ENCODE measurements at places on chromosomes 4 and X.

DNA sequence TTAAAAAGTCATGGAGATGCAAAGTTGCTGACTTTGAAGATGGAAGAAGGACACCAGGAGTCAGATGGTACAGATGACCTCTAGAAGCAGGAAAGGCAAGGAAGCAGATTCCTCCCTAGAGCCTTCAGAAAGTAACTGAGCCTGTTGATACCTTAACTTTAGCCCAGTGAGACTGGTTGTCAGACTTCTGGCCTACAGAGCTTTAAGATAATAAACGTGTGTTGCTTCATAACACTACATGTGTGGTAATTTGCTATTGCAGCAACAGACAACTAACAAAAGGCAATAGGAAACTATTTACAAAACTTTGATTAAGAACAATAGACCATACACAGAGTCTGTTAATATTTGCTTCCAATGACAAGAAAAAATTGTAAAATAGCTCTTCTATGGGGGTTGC, 102.0 kb upstream of the USP38 start:
- DNase-seq, result no peak

- no peak for DNase-seq
Measured at GRCh38 chr4:158302076-158302866, 92.0 kb downstream of the TMEM144 start.

DNA sequence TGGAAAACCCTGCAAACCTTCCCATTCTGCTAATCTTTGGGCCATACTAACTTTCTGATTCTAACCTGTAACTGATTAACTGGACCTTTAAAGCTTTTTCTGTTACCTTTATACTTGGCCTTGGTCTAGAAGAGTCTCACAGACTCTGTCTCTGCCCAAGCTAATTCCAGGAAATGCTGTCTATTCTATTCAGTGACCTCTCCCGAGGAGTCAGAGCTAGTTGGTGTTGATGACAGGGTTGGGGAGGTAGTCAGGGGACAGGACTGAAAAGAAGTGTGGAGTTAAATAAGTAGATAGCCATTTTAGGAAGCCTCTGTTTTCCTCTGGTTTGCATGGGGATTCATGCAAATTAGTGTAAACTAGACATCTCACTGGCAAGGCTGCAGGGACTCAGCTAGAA, 429.5 kb downstream of the GRID2 start:
- no peak for DNase-seq

- no peak for DNase-seq
Measured at GRCh38 chr4:74105656-74106280, 6.8 kb upstream of the CXCL2 start.

DNA sequence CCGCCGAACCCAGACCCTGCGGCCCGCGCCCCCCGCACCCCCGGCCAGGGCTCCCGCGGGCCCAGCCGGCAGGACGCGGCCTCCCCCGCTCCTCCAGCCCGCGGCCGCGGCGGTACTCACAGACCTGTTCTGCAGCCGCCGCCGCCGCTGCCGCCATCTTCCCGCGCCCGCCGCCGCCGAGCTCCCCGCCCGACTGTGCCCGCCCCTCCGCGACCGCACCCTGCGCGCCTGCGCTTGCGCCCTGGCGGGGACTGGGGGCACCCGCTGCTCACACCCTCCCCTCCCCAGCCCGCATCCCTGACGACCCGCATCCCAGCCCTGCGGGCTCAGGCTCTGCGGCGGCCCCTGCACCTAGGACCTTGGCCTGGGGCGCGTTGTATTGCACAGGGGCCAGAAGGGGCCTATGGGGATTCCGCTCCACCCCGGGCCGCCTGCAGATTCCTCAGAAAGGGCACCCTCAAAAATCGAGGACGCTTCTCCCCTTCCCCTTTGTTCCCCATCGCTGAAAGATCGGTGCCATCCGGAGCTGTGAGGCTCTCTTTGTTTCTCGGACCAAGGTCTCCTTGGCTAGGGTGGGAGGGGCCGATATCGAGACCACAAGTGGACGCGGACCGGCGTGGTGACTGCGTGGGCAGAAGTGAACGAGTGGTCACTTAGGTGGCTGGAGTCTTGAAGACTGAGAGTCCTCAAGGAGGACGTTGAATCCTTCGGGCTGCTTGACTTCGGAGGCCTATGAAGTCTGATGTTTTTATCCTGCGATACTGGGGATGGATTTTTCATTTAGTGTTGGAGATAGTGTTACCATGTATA, at the start of gene SGCB:
TSS of gene SGCB (minus strand) at position 197 of the 810 bp plus-strand sequence. CDS start at position 157, 40 bp downstream.
- peak; percentile 48 for DNase-seq

DNA sequence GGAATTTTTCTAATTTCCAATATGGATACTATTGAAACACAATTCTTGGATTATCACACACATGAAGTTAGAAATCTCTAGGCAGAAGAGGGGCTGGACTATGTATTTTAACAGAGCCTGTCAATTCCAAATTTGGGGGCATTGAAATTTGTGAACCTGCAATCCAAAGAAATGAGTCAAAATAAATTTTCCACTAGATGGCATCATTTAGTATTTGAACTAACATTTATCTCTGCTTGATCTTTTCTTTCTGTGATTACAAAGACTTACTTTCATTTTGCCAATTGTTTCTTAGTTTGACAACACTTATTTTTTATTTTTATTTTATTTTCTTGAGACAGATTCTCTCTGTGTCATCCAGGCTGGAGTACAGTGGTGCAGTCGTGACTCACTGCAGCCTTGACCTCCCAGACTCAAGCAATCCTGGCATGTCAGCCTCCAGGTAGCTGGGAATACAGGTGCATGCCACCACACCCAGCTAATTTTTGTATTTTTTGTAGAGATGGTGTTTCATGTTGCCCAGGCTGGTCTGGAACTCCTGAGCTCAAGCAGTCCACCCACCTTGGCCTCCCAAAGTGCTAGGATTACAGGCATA, 2.7 kb upstream of the PYURF start:
- no peak for DNase-seq

DNA sequence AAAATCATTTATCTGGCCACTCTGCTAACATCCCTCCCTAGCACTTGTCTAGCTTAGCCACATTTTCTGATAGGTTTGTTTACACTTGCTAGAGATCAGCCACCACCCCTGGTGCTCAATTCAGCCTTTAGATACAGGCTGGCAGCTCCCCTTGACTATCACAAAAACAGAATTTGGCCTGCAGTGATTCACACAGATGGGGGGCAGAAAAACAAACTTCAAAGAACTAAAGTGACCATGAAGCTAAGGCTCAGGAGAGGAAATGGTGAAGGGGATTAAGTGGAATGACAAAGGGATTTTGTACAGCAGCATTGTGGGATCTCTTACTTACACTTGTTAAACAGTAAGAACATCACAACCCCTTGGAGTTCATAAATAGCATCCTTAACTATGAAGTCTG, 1718.0 kb upstream of the PCDH7 start:
- DNase-seq, result no peak

GRCh38 chr4:61886131-61886530, 686.0 kb downstream of the ADGRL3 start:
- no peak for DNase-seq

- DNase-seq, result no peak
Measured at GRCh38 chr4:42497142-42497910, 100.0 kb downstream of the SHISA3 start.

- no peak for DNase-seq
Measured at GRCh38 chr4:147118528-147118927, 172.9 kb upstream of the TTC29 start.

DNA sequence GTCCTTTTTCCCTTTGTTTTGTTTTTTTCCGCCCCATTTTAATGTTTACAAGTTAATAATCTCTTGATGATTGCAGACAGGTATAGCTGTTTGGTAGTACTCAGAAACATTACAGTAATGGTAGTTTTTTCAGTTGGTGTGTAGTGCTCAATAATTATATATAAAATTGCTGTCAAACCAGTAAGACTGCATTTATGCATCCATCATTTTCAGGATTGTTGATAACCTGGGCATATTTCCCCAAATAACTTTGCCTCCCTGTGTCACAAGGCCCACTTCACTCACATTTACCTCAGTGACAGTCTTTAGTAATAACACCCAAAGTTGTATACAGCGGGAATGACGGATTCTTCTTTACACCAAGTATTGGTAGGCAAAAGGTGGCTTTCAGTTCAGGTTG, 16.1 kb downstream of the ARFIP1 start:
- DNase-seq, result no peak

DNA sequence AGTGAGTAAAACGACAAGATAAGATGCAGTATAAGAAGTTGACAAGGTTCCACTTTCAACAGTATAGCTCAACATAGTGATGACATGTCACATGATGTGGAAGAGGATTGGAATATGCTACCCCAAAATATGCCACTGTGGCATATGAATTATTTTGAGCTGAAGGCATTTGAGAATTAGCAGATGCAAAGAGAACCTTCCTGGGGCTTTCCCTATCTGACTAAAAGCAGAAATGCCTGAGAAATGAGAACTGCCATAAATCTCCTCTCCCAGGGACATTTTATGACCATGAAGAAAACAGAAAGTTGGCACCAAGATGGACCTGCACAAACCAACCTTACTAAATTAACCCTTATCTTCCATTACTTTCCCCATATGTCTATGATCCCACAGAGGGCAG, 24.8 kb downstream of the CDKN2AIP start:
- DNase-seq, result no peak

DNA sequence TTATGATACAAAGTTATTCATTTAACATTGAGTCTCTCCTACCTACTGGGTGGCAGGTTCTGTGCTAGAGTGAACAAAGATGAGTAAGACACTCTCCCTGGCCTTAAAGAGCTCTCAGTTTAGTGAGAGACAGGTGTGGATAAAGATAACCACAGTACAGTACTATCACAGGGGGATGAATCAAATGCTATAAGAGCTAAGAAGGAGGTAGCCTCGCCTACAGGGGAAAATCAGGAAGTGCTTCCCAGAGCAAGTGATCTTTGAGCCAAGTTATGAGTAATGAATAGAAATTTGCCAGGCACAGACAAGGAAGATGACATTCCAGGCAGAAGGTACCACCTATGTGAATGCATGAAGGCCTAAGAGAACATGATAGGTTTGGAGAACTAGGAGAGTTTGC, 3.4 kb upstream of the IGBP1 start:
- no peak for DNase-seq

DNA sequence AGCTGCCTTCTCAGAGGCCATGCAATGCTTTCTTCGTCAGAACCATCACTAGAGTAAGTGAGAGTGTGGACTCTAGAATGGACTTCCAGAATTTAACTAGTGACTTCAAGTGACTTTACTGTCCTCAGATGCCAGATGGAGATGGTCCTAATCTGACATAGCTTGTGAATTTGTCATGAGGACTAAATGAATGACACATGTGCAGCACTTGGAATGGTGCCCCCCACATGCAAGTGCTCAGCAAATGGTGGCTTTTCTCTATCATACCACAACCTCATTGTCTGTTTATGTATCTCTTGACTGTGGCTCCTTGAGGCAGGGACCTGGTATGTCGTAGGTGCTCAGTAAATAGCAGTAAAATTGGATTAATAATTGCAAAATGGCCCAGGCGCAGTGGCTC, 91.6 kb upstream of the STX18 start:
- no peak for DNase-seq

- DNase-seq, result peak; percentile 21
Measured at GRCh38 chrX:16123222-16123786, at the start of gene GRPR. Gene GRPR (plus strand): TSS chrX:16123565. CDS start chrX:16123954, 389 bp downstream.

DNA sequence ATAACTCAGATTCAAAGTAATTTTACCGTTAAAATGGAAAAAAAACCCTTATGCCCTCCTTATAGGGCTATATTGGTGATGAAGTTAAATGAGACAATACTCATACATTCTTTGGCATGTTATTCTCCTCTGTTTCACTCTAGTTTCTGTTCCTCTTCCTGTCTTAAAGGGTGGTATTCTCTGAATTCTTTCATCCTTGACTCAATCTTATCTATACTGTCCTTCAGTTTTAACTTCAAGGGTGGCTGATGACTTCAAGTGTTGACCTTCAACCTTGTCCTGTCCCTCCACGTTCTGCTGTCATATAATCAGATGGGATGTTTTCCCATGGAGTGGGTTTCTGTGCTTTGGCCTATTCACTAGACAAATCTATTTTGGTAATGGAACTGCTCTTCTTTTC, 44.0 kb downstream of the ZNF518B start:
- no peak for DNase-seq

GRCh38 chr4:145044341-145044740, 53.7 kb downstream of the ANAPC10 start:
- no peak for DNase-seq

GRCh38 chr4:120056246-120056645, 10.4 kb downstream of the MAD2L1 start:
- DNase-seq, result no peak

DNA sequence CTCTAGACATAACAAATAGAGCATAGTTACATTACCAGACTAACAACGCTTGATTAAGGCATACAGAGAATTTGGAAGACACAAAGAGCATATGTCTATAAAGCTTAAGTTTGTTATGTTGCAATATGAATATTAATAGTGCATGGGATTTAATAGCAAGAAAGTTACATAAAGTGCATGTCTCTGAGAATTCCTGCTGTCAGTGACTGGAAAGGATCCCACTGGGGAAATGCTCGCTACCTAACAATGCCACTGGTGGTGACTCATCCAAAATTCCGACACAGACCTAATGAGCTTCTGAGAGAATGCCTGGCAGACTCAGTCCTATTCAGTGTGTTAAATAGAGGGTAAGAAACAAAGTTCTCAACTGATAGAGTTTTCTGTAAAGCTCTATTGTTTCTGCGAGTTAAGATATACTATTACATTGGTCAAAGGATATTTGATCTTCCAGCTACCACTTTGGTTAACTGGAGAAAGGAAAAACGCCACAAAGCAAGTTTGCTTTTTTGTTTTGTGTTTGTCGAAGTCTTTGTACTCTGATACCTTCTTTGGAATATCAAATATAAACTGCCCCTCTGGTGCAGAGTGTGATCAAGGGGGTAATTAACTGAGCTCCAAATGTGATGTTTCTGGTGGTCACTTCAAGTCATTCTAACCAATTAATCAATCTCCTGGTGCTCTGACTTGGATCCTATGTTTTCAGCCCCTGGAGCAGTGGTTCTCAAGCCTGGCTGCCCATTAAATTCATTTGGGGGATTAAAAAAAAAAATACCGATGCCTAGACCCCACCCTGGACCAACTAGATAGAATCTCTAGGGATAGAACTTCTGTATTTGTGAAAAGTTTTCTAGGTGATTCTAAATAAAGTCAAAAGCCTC, 107.9 kb downstream of the PALLD start:
- DNase-seq, result no peak

GRCh38 chrX:51955200-51955599, 61.8 kb downstream of the MAGED1 start:
- no peak for DNase-seq

- DNase-seq, result peak; percentile 59
Measured at GRCh38 chr4:53376900-53377299, 541 bp upstream of the FIP1L1 start.

GRCh38 chrX:85561231-85561630, 181.8 kb upstream of the POF1B start:
- DNase-seq, result no peak

DNA sequence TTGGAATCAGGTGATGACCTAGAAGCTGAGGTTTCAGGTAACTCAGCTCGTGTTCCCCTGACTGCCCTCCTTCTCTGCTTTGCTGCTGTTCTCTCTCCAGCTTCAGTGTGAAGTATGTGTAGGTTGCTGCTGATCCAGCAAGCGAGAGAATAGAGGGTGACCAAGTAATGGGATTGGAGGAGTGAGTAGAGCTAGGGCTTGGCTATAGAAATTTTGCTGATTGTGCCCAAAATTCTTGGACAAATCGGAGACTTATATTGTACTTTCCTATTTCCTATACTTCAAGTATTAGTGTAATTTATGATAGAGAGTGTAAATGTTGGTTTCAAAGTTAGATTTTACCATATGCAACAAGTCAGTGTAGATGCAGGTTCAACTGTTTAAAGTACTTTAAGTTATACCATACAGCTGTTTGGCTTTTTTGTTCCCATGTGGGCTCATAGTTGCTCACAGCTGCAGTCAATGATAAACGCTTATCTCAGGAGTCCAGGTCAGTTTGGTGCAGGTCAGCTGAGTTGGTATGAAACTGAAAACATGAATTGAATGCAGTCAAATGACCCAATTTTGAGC, 48.0 kb downstream of the RAPGEF2 start:
- DNase-seq, result no peak
